ENCODE measurements at places on chromosomes 6 and 20.

- DNase-seq = no peak
These were observed 54.0 kb downstream of the NPEPL1 start for GRCh38 chr20:58746620-58747019.

DNA sequence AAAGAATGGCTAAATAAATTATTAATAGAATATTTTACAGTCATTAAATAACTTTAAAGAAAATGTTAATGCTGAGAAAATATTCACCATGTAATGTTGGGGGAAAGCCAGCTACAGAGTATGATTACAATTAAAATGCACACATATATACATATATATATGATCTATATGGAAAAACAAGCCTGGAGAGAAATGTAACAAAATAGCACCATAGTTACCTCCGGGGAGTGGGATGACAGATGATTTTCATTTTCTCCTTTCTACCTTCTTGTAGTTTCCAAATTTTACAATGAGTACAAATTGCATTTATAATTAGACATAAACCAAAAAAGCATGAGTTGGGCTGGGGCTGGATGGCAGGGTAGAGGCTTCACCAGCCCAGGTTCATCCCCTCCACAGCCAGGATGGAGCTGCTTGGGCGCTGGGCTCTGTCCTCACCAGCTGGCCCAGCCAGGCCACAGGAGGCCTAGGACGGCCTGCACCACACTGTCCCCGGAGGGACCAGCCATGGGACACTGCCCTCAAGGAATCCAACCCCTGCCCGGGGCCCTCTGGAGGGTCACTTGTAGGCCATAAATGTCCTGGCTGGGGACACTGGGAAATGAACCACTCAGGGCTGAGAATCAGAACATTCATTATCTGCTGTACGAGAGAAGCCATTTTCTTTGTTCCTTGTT, 10.3 kb downstream of the C20orf203 start:
- DNase-seq = peak; percentile 37

GRCh38 chr20:61561111-61561830, 309.2 kb downstream of the CDH4 start:
- no peak for DNase-seq

DNA sequence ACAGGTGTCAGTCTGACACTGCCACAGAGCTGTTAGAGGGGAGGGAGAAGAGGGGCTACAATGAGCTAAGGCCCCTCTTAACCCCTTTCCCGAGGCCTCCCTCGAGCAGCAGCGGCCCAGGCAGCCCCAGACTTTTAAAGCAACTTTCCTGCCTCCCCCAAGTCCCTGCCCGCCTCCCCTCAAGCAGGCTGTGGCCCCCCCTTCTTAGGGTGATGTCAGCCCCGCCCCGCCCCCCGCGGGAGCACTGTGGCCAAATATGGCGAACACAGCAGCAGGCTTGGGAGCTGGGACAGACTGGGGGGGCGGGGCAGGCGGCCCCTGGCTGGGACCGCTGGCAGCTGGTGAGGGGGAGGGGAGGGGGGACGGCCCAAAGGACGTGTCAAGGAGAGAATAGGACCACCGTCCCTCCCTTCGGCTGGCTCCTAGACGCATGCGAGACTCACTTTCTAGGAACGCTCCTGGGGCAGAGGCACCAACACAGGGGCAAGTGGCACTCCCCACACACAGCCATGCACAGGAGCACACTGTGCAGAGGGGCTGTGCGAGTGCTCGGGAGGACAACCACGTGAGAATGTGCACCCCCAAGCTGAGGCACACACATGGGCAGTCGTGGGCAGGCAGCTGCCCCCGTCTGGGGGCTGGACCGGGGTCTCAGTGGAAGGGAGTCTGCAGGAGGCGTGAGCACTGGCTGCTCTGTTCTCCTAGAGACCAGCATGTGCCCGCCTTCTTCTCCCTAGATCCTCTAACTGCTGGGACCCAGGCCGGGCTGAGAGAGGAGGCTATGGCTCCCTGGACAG, 6.7 kb downstream of the TEAD3 start:
- peak; percentile 94 for DNase-seq

DNA sequence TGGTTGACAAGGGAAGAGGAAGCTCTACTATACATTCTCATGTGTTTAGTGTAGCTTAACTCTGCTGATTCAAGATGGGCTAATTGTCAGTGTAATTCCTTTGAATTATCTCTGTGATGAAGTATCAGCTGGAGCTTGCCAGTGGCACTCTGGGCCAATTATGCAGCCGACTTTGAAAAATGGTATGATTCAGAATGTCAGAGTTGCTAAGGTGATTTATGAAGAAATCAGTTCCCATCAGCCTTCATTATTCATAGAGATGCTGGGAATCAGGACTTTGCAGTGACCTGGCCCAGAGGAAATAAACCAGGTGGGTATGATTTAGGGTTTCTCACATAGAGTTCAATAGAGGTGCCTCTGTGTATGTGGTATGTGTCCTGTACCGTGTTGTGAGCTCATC, 33.4 kb downstream of the KCNS1 start:
- DNase-seq = no peak

- DNase-seq = no peak
These were observed 93.8 kb downstream of the MLIP start for GRCh38 chr6:54204921-54205591.

- no peak for DNase-seq
These were observed 63.2 kb downstream of the TRIM27 start for GRCh38 chr6:28860581-28860980.

DNA sequence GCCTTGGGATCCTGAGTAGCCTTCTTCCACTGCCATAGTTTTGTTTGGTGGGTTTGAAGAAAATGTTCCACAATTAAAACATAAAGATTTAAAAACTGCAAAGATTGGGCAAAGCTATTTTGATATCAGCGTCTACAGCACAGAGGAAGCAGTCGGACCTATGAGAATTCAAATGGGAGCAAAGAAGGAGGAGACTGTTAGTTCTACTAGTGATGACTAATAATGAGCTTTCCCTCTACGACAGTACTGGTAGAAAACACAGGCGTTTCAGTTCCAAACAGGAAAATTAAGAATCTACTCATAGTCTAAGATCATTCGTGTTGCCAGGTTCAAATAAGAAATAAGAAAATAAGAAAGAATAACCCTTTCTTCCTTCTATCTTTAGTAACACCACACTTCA, 121.2 kb downstream of the INSM1 start:
- DNase-seq = no peak

DNA sequence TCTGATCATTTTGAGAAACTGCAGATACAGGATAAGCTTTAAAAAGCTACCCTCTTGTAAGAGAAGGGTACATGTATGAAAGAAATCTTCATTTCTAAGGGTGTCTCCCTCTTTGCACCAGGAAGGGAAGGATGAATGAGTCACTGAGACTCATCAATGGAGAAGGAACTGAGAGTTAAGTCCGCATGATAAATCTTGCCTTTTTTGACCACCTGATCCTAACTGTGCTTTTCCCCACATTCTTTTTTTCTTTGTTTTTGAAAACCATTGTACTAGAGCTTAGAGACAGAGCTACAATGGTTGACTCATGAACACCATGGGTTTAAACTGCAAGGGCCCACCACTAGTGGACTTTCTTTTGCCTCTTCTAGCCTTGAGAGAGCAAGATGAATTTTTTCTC, 353.0 kb upstream of the RGS17 start:
- no peak for DNase-seq

DNA sequence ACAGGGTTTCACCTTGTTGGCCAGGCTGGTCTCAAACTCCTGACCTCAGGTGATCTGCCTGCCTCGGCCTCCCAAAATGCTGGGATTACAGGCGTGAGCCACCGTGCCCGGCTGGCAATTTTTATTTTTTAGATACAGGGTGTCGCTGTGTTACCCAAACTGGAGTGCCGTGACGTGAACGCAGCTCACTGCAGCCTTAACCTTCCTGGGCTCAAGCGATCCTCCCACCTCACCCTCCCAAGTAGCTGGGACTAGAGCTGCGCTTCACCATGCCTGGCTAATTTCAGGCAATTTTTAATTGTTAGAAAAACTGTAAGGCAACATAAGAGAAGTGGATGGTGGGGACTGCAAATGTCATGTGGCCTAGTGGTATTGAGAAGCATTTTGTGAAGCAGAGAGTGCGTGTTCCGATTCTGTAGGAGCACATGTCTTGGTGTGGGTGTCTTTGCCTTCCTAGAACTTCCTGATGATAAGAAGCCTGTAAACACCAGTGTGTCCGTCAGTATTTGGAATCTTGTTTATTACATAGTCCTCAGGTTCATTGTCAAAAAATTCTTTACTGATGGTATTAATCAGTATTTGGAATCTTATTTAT, 18.0 kb downstream of the JARID2 start:
- DNase-seq = no peak

DNA sequence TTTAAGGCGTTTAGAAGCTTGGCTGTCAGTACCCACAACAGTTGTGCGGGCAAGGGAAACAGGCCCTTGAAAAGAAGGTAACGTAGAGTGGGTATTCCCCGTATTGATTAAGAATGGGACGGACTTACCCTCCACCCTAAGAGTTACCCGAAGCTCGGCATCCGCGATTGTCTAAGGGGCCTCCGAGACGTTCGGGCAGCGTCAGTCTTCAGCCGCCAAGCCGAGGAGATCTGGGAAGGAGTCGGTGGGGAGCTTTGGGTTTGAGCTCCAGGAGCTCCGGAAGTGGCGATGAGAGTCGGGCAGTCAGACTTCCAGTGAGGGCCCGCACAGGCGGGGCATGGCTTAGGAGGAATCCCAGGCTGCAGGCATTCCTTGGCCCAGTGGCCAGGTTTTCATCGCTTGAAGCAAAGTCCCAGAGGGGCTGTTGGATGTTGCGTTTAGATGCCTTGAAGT, 748.2 kb upstream of the ADGRB3 start:
- no peak for DNase-seq

DNA sequence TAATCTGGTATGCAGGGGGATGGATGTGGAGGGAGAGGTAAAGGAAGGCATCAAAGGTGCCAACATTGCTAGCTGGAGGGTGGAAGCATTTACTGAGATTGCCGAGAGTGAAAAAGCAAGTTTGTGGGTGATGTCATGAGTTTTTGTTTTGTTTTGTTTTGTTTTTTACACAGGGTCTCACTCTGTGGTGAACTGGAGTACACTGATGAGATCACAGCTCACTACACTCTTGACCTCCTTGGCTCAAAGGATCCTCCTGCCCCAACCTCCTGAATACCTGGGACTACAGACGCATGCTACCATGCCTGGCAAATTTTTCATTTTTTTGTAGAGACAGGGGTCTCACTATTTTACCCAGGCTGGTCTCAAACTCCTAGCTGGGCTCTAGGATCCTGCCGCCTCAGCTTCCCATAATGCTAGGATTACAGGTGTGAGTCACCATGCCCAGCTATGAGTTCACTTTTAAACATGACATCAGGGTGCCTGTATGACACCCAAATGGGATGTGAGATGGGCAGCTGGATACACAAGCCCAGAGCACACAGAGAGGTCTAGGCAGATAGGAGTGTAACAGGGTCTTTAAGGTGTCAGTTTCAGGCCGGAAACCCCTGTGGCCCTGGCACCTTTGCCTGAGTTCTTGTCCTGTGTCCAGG, 35.1 kb upstream of the HMGA1 start:
- no peak for DNase-seq

DNA sequence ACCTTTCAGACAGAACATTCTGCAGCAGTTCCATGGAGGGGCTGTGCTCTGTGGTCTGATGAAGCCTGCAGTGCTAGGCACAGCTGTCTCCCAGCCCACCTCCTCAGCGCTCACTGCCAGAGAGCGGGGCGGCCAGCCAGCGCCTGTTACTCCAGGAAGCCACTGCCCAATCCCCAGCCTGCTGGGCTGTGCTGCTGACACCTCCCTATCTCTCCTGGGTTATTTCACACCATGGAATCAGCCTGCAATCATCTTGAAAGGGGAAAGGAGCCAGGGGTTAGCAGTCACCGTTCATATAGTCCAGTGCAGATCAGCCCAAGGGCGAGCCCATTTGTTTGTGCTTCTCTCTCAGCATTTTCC, 46.3 kb upstream of the NHSL1 start:
- peak; percentile 73 for DNase-seq

- peak; percentile 70 for DNase-seq
These were observed 27.5 kb upstream of the ZBTB22 start for GRCh38 chr6:33344701-33345697.

- DNase-seq = no peak
These were observed 12.4 kb downstream of the SCML4 start for GRCh38 chr6:107811591-107812218.

GRCh38 chr6:99250476-99250875, 99.0 kb downstream of the FAXC start:
- DNase-seq = no peak

DNA sequence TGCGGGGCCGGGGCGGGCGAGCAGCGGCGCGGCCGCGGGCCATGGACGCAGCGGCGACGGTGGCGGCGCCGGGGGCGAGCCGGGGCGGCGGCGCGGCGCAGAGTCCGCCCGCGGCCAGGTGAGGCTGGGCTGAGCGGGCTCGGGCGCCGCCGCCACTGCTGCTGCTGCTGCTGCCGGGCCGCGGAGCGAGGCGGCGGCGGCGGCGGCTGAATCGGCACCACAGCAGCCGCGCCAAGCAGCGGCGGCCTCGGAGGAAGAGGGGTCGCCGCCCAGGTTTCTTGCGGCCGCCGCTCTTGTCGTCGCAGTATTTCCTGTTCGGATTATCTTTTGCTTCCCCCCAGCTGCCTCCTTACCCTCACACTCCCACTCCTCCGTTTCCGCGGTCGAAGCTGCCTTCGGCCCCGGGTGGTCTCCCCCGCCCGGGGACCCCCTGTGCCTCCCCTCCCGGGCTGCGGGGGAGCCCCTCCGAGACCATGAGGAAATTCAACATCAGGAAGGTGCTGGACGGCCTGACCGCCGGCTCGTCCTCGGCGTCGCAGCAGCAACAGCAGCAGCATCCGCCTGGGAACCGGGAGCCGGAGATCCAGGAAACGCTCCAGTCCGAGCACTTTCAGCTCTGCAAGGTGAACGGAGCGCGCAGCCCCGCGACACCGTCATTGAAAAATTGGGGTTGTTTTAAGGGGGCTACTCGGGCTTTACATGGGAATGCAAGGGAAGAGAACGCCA, at the start of gene STXBP5:
Gene STXBP5 (plus strand): TSS at position 358 of the 726 bp plus-strand sequence. CDS start 116 bp downstream, at position 474.
- DNase-seq = peak; percentile 53

DNA sequence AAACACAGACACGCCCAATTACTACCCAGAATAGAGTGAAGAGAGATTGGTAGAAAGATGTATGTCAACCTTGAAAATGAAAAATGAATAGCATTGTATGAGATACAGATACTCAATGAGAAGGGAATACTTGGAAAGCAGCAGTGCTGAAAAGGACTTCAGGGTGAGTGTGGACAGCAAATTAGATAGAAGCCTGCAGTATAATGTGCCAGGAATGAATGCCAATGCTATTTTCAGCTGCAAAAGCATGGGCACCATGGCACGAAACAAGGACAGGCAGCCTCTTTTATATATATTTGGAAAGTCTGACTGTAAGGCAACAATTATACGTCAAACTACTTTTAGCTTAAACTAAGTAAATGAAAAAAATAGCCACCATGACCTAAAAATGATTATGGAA, 118.2 kb downstream of the PTCHD4 start:
- DNase-seq = no peak

- no peak for DNase-seq
These were observed 9.8 kb upstream of the ZFP64 start for GRCh38 chr20:52201395-52201794.

GRCh38 chr6:12333128-12333527, 43.0 kb downstream of the EDN1 start:
- no peak for DNase-seq

- no peak for DNase-seq
These were observed 16.6 kb downstream of the TGM2 start for GRCh38 chr20:38148328-38149102.

Data from H7 (cell line).